Activated naive CD8-positive, alpha-beta T cell treated with anti-CD3 and anti-CD28 coated beads for 36 hours (primary cell): ENCODE measurements at places on chromosomes 11 and 22. TPM values are rescaled to one million over a fixed set of nuclear protein-coding genes. Genes with fewer than 3 reads are reported as not detected.

DNA sequence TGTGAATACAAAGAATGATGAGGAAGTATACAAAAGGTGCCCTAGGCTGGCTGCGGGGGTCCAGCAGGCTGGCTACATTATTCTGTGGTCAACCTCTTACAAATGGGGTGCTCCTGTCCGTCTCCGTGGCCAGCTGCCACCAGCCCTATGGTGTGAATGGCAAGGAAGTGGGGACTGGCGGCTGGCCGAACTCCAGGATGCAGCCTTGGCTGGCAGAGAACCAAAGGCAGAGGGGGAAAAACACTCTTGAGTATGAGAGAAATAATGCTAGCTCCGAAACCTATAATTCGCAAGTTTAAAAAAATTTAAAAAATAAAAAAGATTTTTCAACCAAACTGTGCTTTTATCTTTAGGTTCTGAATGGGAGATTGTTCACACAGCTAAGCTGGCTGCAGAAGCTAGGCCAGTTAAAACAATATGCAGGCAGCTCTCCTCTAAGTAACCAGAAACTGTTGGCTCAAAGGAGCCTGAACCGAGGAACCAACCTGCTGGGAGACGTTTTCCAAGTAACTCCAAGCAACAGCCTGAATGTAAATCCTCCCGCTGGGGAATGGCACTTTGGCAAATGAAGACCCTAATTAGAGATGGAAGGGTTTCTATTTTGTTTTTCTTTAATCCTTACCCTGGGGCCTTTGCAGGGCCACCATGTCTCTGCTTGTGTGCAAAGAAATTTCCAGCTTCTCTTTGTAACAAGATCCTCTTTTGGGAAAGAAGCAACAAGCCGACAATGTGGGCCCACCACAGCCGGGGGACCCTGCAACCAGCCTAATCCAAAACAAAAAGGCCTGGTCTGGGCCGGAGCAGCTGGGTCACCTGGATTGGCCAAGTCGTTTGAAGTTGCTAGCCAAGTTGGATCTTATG lies 50.2 kb downstream of the C22orf31 start:
- H3K36me3 ChIP-seq = peaks cover 3% of the 10 kb centered on the region
- no peak for DNase-seq
- H3K4me1 ChIP-seq = peaks cover 5% of the 10 kb centered on the region
- H3K27ac ChIP-seq = no peak overlapping the region

The TH gene
- not detected for total RNA-seq

- H3K27me3 ChIP-seq = no peaks in the 10 kb centered on the region
- DNase-seq = no peak
- H3K27ac ChIP-seq = no peak overlapping the region
- peaks cover 37% of the 10 kb centered on the region for H3K36me3 ChIP-seq
Observed at GRCh38 chr22:46977656-46978343, 215.3 kb downstream of the TBC1D22A start.

The CRYBB2 gene
- total RNA-seq = not detected

The NXPE2 gene
- not detected for total RNA-seq

DNA sequence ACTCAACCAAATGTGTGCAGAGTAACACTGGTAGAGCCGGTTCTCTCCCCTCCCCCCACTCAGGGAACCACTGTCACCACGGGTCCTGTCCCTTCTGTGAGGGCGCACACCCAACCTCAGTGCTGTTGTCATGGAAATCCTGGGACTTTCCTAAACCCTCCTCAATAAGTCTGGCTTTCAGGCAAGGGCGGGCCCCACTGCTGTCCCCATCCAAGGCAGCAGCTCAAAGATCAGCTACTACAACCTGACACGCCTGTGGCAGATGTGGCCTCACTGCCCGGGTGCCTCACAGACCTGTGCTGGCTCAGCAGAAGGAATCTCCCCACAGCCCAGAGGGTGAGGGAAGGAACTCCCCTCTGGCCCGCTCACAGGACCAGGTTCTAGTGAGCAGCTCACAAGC lies 2.2 kb downstream of the PRODH start:
- H3K4me3 ChIP-seq = no peak overlapping the region
- H3K36me3 ChIP-seq = no peaks in the 10 kb centered on the region
- no peak for DNase-seq
- no peak overlapping the region for H3K27ac ChIP-seq

The LRRC56 gene
- 2.2 TPM for total RNA-seq

The INS gene
- total RNA-seq = not detected

DNA sequence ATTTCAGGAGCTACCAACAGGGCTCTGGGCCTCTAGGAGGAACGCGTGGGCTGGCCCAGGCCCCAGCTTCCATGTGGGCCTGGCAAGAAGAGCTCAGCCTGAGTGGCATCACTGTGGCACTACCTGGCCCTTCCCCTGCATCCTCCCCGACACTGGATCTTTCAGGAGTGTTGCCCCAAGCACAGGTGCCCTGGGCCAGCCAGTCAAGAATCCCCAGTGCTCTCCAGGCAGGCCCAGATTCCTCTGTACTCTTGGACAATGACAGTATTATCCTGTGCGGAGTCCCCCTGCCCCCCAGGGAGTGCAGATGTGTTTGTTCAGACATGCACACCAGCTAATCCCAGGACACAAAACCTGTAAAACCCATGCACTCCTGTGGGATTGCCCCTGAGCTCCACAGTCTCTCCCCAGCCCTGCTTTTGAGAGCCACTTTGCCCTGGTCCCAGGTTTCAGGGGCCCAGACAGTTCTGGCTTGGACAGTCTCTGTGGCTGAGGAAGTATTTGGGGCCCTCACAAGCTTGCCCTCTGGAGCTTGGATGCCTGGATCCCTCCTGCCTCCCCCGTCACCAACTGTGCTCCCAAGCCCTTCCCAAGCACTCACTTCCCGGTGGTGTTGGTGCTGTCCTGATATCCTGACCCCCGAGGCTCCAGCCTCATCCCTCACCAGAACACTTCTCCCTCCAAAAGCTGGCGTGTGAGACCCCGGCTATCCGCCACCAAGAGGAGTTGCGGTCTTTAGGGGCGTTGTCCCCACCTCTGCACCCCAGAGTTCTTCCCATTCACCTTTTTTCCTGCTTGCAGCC lies 39.9 kb downstream of the KCNC1 start:
- no peaks in the 10 kb centered on the region for H3K36me3 ChIP-seq
- no peaks in the 10 kb centered on the region for H3K27me3 ChIP-seq
- H3K4me3 ChIP-seq = no peak overlapping the region

- no peak overlapping the region for H3K4me3 ChIP-seq
- H3K4me1 ChIP-seq = no peaks in the 10 kb centered on the region
- no peak overlapping the region for H3K27ac ChIP-seq
- no peaks in the 10 kb centered on the region for H3K36me3 ChIP-seq
- H3K27me3 ChIP-seq = peaks cover 4% of the 10 kb centered on the region
Observed at GRCh38 chr22:34096770-34097169, 176.5 kb upstream of the LARGE1 start.

The TRIM77 gene
- not detected for total RNA-seq

- peaks cover 22% of the 10 kb centered on the region for H3K36me3 ChIP-seq
- no peak overlapping the region for H3K27ac ChIP-seq
- no peak for DNase-seq
- peaks cover 14% of the 10 kb centered on the region for H3K27me3 ChIP-seq
- peaks cover 24% of the 10 kb centered on the region for H3K4me1 ChIP-seq
Observed at GRCh38 chr11:107856981-107857517, 1.5 kb downstream of the SLC35F2 start.

DNA sequence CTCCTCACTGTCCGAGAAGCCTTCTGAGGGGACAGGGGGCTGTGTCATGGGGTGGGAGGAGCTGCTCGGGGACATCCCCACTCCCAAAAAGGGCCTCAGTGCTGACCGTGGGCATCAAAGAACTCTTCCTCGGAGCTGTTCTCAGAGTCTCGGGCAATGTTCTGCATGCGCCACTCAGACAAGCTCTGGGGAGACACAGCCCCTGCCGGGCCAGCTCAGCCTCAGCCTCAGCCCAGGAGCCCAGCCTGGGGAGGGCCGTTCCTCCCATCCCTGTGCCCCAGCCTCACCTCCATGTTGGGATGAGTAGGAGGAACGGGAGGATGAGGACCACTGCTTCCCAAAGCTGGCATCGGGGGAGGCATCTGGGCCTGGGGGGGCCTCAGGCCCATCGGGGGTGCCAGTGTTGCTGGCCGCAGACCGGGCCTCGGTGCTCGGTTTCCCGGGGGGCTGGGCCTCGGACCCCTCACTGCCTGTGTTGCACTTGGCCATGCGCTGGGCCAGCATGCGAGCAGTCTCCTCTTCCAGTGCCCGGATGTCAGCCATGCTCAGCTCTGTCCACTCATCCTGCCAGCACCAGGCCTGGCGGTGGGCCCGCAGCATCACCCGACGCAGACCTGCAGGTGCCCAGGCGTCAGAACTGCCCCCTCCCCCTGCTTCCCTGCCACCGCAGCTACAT lies 5.2 kb downstream of the PITPNM1 start:
- H3K27ac ChIP-seq = no peak overlapping the region
- peaks cover 22% of the 10 kb centered on the region for H3K4me1 ChIP-seq
- no peak overlapping the region for H3K4me3 ChIP-seq
- H3K36me3 ChIP-seq = peaks cover 17% of the 10 kb centered on the region
- DNase-seq = no peak
- no peaks in the 10 kb centered on the region for H3K27me3 ChIP-seq

The OR8G1 gene
- not detected for total RNA-seq
